Activated CD8-positive, alpha-beta memory T cell treated with anti-CD3 and anti-CD28 coated beads for 24 hours (primary cell): ENCODE measurements at places on chromosomes 3 and 15.

DNA sequence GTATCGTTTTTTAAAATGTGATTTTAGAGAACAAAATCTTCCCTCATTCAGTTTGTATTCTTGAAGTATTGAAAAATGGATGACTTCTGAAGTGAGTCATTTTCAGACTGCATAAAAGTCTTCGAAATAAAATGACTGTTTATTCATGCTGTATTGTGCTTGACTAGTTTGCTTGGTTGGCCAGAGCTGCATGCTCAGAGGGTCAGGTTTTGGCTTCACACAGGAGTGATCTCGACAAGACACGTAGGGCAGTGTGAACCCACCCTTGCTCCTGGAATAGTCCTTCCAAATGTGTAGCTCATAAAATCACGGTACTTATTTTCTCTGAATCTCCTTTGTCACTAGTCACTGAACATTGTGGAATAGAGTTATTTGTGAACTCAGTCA is 73.3 kb downstream of the FNDC3B start:
- no peak for DNase-seq

- no peak for DNase-seq
These were observed 8.2 kb downstream of the DIPK2A start for GRCh38 chr3:143979813-143980212.

DNA sequence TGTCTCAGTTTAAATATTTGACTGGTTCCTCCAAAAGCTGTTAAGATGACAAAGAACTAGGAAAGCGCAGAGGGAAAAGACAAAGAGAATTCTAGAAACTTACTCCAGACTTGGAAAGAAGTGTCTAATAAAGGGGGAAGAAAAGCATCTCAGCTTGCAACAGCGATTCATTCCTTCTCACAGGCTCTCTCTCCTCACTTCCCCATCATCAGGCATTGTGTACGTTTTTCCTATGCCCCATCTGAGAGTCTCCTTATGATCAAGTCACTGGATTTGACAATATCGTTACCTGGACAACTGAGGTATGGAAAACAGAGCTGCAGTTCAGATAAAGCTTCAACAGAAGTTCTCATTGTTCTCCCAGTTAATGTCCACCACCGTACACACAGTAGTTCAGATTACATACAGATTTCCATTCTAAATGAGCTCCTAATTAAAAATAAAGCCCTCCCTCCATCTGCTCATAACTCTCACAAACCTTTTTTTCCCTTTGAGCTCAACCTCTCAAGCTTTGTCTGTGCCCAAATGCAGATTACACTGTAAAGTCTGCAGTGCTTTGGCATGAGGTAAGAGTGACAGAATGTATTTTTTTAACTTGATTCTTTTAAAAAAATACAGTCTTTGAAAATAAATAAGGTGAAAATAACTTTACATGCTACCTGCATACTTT is 254.4 kb upstream of the THBS1 start:
- no peak for DNase-seq

GRCh38 chr3:126085276-126085675 is 1.4 kb upstream of the SLC41A3 start:
- DNase-seq: no peak

- no peak for DNase-seq
These were observed 22.2 kb downstream of the MME start for GRCh38 chr3:155102329-155102728.

DNA sequence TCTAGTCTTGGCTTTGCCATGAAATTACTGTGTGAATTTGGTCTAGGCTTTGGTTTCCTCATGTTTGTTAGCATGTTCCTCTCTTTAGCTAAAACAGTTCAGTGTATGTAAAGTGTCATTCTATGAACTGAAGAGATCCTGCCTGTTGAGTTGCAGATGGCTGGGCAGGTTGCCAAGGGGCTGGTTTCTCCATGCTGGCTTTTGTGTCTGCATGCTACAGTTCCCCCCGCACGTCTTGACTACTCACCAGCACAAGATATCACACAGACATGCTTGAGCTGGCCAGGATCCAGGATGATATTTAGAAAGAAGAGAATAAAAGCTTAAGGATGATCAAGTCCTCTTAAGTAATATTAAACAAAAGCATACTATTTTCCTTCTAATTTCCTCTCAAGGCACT is 90.2 kb downstream of the CERS3 start:
- no peak for DNase-seq

GRCh38 chr3:88058306-88058580 is 562 bp downstream of the CGGBP1 start:
- DNase-seq: no peak

DNA sequence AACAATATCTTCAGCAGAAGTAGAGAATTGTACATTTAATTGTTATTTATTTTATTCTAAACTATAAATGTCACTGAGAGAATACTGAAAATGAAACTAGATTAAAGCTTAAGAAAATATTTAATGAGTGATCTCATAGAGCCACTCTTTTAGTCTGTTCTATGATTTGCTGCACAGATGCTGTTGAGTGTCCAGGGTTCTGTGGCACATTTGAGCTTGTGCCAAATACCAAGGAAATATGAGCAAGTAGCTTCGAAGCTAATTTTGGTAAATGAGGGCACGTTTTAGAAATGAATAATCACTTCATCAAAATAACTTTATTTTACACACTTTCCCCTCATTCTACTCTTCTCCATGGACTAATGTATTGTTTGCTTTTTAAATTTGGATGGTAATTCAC is 53.6 kb upstream of the THRB start:
- no peak for DNase-seq

DNA sequence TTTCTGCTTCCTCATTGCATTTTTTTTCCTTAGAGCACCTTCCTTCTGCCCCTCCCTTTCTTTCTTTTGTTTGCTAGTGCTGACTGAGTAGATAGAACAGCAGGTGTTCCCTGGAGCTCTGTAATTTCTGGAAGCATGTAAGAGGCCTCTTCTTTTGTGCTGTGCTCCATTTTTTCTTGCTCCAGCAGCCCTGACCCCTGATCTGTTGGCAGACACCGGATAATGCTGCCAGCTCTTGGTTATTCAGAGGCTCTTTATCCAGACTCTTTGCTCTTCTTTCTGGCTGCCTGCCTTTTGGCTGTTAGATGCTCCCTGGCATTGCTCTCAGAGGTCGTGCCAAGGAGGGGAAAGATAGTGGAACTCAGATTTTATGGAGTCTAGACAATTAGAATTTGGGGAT is 104.4 kb upstream of the RBMS3 start:
- no peak for DNase-seq

GRCh38 chr3:72953325-72953956 is 43.2 kb upstream of the PPP4R2 start:
- DNase-seq: no peak

DNA sequence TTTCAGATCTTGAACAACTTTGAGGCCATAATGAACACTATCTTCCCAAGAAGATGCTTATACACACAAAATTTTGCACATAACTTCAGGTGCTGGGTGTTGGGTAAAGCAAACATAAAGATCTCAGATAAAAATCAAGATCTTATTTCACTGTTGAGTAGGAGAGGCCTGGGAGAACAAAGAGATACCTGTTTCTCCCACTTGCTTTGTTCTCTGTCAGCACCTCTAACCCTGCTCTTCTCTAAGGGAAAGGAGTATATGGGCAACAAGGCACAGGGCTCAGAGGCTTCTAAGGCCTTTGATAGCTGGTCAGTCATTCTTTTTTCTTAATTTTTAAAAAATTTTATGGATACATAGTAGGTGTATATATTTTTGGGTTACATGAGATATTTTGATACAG is 3.6 kb upstream of the GK5 start:
- DNase-seq: no peak

GRCh38 chr3:22933051-22933840 is 269.9 kb upstream of the UBE2E2 start:
- DNase-seq: no peak

- no peak for DNase-seq
These were observed 2.4 kb upstream of the PPARG start for GRCh38 chr3:12286504-12286903.

- no peak for DNase-seq
These were observed 267.0 kb upstream of the CFAP20DC start for GRCh38 chr3:59316688-59317275.

DNA sequence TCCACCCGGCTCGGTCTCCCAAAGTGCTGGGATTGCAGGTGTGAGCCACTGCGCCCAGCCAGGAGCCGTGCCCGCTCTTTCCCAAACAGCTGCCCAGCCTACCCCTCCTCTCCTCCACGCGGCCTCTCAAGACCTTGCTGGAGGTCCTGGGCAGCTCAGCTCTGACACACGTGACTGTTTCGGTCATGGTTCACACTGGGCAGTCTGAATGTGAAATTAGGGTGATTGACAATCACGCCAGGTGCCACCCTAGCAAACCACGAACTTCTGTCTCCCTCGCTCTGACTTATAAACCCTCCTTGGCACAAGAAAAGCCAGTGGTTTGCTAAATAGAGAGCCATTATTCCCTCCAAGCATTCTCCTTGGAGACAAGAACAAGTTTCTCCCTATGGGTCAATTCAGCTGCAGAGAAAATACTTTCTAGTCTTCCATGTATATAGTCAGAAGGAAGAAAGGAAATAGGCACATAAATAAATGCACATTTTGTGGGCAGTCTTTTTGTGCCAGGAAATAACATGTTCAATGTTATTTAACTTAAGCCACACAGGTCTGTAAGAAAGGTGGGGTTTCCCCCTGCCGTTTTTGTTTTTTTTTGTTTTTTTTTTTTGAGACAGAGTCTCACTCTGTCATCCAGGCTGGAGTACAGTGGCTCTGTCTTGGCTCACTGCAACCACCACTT is 121.9 kb upstream of the MEF2A start:
- peak; percentile 53 for DNase-seq

DNA sequence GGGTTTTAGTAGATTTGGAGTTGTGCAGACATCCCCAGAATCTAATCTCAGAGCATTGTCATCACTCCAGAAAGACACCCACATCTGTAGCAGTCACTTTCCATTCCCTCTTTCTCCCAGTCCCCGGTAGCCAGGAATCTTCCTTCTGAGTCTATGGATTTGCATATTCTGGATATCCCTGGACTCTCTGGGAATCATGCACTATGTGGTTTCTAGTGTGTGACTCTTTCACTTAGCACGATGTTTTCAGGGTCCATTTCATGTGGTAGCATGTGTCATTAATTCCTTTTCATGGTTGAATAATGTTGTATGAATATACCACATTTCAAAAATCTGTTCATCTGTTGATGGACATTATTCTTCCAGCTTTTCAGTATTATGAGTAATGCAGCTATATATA is 29.3 kb downstream of the FBLN2 start:
- no peak for DNase-seq

GRCh38 chr3:11452885-11453847 is 181.0 kb downstream of the ATG7 start:
- DNase-seq: no peak

- no peak for DNase-seq
These were observed 570.0 kb upstream of the NR2F2 start for GRCh38 chr15:95760508-95760907.

DNA sequence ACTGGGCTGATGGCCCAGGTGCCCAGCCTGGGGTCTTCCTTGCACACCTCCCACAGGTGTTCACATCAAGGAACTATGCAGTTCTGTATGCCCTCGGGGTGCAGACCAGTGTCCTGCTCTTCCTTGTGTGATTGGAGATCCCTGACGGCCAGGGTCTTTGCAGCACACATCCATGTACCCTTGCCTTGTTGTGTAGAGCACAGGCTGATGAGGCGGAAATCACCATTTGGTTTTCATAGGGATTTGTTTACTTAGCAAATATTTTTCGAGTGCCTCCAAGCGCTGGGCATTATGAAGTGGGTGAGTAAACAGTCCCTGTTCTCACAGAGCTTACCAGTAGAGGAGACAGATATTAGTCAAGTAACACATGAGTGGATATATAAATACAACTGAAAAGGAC is 209.3 kb upstream of the UMPS start:
- DNase-seq: no peak

GRCh38 chr15:66057089-66057488 is 187.8 kb downstream of the RAB11A start:
- no peak for DNase-seq

- DNase-seq: no peak
These were observed 4.7 kb upstream of the DNASE1L3 start for GRCh38 chr3:58215317-58216025.

GRCh38 chr3:111517801-111518200 is 24.2 kb upstream of the CD96 start:
- DNase-seq: no peak

DNA sequence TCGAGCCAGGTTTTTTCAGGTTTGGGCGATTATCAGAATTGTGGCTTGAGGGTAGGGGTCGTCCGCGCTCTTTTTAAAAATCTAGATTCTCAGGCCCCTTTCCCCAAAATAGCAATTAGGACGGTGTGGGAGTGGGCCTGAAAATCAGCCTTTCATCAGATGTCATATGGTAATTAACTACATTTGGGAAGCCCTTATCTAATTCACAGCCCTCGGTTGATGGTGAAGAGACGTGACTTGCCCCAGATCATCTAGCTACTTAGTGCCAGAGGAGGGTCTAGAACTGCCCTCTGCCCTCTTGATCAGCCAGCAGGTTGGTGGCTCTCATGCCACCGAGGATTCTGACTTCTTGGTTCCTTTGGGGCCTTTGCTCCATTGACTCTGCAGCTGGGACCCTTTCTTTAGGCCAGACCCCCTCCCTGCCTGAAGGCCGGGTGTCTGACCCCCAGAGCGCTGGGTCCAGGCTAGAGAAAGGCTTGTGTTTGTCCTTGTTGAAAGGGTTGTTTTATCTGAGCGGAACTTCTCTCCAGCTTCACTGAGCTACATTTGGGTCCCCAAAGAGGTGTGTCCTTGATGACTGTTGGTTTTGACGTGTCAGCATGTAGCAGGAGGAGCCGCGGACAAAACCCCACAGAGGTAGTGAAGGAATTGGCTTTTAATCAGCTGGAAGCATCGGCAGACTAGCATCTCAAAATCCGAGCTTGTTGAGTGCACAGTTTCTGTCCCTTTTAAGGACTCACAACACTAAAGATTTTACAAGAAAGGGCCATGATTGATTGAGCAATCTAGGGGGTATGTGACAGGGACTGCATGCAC is 857 bp downstream of the AEN start:
- DNase-seq: no peak

DNA sequence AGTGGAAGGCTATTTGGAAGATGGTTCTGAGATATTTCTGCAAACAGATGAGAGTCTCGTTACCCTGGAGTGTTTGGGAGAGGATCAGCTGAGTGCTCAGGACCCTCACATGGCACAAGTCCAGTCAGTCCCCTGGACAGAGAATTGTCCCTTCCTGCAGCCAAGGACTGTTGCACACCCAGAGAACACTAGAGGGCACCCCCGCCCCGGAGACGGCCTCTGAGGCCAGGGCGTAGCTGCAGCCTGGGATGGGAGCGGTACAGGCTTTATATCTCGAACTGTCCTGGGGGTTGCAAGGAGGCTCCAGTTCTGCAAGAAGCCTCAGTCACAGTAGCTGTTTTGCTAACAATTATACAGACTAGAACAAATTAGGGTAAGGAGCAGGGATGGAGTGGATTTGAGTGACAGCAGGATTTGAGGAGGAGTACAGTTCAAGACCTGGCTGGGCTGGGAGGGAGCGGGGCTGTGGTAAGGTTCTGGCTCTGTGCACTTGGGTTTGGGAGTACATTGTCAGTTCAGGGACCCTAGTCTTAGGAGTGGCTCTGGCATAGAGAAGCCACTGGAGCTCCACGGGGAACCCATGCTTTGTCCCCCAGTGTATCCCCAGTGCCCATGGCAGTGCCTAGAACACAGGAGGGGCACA is 67.6 kb upstream of the HACD2 start:
- DNase-seq: peak; percentile 66

- peak; percentile 84 for DNase-seq
These were observed 4.0 kb downstream of the FBXL22 start for GRCh38 chr15:63601026-63601703.

GRCh38 chr3:73521734-73522336 is 102.9 kb downstream of the PDZRN3 start:
- no peak for DNase-seq

GRCh38 chr3:177523872-177524438 is 326.7 kb upstream of the TBL1XR1 start:
- DNase-seq: no peak

GRCh38 chr15:73870700-73871408 is 2.5 kb upstream of the TBC1D21 start:
- DNase-seq: no peak
